DMS53 (cell line): ENCODE measurements at places on chromosomes 16 and 17.

- no peak for DNase-seq
Observed at GRCh38 chr16:65876624-65877023, 489.9 kb upstream of the CDH5 start.

- DNase-seq, result no peak
Observed at GRCh38 chr17:63932721-63933120, 590 bp upstream of the CD79B start.

DNA sequence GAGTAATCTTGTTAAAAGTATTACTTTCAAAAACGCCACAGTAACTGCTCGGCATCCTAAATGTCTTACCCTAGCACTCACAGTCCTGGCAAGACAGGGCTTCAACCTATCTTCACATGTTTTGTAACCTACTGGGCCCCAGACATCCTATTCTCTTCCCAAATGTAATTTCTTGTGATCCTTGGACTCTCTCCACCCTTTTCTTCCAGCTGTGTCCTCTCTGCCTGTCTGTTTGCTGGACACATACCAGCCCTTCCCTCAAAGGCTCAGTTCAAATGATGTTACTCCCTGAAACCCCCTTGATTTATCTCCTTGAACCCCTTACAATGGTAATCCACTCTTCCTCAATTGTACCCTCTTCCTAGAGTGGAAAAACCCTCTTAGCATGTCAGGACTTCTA, 60.1 kb upstream of the CNEP1R1 start:
- DNase-seq, result no peak

- no peak for DNase-seq
Observed at GRCh38 chr16:64659866-64660265, 462.0 kb downstream of the CDH11 start.

DNA sequence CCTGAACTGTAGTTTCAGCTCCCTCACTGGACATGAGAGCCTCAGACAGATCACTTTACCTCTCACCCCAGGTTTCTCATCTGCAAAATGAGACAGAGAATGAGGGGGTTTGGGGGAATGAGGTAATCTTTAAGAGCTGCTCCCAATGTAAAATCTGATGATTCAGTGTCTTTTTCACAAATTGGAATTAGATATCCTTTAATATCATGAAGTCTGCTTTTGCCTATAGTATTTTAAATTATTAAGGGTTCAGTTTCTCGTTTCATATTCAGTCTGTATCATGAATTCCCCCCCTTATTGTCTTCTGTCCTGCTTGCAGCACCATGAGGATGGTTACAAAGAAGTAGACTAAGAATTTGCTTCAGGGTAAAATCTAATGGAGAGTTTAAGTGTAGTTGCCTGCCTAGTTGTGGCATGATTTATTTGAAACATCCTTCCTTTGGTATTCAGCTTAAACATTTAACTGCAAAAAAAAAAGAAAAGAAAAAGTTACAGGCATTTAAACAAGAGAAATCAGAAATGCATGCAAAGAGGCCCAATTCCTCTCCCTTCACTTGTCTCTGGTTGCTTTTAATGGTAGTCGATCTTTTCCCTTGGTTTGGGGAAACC, 77.3 kb downstream of the WNT3 start:
- no peak for DNase-seq

DNA sequence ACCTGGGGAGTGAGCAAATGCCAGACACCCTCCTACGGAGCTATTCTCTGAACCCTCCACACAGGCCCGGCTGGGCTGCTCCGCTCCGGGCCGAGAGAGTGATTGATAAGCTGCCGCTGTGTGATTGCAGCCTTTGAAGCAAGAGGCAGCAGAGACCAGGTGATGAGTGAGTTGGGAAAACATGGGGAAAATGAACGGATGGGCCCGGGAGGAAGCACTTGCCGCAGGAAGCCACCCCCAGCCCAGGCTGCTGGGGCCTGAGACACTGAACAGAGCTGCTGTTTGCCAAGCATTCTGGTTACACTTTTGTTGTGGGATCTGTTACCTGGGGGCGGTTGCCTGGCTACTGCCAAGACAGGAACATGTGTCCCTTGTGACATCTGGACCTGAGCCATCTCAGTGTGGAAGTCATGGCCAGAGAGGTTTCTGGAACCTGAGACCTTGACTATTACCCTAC, 46.4 kb upstream of the KLHDC4 start:
- DNase-seq, result no peak

DNA sequence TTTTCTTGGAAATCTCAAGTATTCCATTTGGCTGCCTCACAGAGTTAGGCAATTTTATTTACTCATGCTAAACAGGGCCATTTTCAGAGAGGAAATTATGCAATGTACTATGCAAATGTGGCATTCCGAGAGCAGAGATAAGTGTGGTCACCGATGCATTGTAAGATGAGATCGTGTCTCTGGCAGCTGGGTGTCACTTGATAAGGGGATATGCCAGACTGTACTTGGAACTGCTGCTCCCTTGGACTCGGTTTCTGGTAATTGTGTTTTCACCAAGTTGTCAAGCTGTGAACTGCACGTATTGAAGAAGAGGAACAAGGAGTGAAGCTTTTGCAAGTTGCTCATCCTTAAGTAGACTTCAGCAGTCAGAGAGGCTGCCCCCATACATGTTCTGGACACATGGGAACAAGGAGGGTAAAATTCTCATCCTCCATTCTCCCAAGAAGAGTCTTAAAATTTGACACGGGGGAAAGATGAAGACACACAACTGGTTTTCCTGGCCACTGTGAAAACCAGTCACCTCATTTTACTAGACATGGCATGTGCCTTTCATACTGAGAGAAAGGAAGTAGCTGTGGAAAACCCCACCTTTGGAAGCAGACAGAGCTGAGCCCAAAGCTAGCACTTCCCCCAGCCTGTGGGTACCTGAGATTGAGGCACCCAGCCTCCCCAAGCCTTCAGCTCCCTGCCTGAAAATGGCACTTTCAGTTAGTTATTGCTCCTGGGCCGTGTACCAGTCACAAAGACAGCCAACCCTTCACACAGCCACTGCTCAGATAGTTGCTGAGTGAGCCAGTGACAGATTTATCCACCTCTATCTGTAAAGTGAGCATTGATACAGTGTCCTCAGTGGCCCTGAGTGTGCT, 150.7 kb downstream of the SOCS1 start:
- DNase-seq, result no peak

- DNase-seq, result peak; percentile 40
Observed at GRCh38 chr17:74780443-74781238, 4.5 kb upstream of the NAT9 start.

DNA sequence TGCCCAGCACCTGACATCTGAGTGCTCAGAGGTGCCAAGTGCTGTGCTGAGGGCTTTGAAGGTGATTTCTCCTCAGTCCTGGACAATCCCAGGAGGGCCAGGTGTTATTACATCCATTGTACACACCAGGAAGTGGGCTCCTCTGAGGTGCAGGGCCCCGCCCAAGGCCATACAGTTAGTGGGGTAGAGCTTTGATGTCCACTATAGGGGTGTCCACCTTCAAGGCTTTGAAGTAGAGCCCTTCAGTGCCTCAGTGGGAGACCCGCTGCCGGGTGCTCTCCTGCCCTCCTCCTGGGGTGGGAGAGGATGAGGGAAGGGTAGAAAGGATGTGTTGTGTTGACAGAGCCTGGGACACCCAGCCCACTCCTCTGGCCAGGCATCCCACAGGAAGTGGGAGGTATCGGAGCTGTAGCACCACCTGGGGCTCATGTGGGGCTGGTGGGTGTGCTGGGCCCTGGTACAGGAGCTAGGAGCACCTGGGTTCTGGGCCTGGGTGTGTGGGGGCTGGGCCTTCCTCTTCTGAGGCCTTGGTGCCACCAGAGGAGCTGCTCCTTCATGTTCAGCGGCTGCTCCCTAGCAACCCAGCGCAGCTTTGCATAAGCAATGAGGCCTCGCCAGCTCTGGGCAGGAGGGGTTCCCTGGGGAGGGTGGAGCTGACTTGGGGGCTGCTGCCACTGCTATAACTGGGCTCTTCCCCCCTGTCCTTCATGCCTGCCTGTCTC, 7.4 kb downstream of the LASP1 start:
- peak; percentile 28 for DNase-seq

DNA sequence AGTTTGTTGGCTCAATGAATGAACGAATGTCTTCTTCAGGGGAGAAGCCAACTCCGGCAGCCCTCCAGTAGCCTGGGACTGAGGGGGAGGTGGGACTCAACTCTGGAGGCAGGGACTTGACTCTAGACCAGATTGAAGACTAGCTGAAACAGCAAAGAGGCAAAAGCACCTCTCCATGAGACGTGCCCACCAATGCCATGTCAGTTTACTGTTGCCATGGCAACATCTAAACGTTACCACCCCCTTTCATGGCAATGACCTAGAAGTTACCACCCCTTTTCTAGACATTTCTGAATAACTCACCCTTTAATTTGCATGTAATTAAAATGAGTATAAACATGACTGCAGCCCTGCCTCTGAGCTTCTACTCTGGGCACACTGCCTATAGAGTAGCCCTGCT, 91.8 kb downstream of the ASIC2 start:
- DNase-seq, result no peak

DNA sequence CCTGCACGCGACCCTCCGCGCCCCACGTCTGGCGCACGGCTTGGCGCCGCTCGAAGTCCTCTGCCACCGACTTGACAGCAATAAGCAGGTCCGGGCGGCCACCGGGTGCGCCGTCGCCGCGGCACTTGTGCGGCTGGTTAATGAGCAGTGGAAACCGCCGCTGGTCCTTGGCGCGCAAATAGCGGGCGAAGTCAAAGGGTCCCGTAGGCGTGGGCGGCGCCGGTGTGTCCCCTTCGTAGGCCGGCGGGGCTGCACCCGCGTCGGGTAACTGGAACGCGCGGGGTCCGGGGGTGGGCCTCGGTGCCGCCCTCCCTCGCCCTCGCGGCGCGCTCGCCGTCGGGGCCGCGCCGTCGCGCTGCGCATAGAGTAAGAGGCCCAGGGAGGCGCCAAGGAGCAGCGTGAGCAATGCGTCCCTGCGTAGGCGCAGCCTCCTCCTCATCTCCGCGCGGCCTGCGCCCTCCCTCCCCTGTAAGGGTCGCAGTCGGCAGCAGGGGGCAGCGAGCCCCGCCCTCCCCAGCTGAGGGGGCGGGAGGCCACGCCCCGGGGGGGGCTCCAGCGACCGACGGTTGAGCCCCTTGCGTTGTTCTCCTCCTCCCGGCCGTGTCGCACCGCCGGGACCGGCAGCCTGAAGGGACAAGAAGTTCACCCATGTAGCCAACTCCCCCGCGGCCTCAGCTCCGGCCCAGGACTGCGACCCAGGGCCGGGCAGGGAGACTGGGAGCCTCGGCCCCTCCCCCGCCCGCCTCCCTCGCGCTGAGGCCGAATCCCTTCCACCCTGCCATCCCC, 558 bp downstream of the B3GNT9 start:
- peak; percentile 70 for DNase-seq

- DNase-seq, result peak; percentile 7
Observed at GRCh38 chr16:4136229-4136813, 20.1 kb upstream of the ADCY9 start.

- no peak for DNase-seq
Observed at GRCh38 chr16:72612256-72612655, 435.7 kb downstream of the ZFHX3 start.

GRCh38 chr17:73401911-73402310, 90.1 kb upstream of the CDC42EP4 start:
- peak; percentile 97 for DNase-seq

DNA sequence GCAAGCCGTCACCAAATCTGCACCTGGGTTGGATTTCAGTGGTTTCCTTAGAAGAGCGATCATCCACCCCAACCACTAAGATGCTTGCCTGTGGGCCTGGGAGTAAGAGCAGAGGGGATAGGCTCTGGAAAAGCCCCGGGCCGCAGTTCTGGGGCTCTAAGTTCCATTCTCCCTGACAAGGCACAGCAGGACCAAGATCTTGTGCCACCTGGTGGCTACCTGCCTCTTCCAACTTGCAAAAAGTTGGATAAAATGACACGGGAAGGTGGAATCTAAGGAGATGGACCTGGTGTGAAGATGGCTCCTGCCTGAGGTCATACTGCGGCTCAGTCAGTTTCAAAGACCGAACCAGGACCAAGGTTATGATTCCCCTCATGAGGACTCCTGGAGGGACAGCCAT, 42.3 kb downstream of the ABCC12 start:
- peak; percentile 36 for DNase-seq

DNA sequence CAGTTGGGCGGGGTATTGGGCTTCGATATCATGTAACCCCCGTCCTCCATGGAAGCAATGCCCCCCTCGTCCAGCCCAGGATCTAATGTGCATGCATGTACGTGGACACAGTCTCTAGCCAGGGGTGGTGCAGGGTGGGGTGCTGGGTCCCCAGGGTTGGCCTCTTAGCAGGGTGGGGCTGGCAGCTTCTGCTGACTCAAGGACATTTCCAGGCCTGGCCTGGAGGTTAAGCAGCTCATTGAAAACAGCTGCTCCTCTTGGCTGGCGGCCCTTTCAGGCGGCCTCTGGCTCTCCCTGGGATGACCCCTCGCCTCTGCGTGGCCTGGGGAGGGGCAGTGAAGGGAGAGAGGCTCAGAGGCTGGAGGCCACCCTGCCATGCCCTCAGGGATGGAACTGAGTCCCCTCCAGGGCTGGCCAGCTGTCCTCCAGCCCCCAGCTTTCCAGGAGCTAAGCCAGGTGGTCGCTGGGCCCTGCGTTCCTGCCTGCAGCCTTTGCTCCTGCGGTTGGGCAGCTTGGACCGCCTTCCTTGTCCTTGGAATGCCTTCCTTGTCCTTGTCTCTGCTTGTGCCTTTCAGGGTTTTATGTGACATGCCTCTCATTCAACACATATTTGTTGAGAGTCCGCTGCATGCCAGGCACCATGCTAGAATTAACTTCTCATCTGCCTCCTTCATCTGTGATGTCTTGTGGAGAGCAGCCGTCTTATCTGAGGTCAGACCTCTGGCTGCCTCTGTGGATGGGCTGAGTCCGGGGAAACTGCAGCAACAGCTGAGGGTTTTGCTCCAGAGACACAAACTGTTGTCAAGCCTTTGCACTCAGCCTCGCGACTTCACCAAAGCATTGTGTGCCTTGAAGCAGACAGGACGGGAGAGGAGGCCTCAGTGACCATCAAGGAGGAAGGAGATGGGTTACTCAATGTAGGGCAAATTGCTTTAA, 26.6 kb downstream of the MRC2 start:
- DNase-seq, result peak; percentile 11
